Urothelium cell line (cell line): ENCODE measurements at places on chromosomes 7 and 10.

DNA sequence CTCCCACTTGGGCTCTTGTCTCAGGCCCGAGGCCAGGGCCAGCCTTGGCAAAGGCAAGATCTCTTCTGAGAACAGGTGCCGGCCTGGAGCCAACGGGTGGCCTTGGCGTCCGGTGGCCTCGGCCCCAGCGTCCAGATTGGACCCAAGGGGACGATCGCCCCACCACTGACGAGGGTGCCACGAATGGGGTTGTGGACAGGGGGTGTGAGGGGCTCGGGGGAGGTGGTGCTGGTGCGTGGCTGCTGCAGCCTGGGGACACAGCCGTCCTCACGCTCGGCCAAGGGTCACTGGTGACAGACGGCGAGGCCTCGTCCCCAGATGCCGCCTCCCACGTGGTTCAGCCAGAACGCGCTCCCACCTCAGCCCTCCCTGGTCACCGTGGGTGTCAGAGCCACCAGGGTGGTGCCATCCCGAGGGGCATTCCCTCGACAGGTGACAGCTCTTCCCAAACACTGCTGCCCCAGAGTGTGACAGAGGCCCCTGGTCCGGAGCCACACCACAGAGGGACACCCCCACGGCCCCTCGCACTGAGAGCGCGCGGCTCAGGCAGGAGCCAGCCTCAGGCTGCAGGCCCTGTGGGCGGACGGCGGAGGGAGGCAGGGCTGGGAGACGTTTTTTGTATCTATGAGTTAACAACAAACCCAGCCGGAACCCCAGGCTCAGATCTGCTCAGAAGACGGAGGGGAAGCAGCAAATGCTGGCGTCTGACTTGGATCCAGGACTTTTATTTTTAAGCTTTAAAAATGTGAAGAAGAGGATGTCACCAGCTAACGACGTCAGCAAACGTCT, 18.5 kb upstream of the CFAP46 start:
- no peak for DNase-seq

GRCh38 chr10:95181726-95182125, 12.3 kb upstream of the ACSM6 start:
- DNase-seq = no peak

DNA sequence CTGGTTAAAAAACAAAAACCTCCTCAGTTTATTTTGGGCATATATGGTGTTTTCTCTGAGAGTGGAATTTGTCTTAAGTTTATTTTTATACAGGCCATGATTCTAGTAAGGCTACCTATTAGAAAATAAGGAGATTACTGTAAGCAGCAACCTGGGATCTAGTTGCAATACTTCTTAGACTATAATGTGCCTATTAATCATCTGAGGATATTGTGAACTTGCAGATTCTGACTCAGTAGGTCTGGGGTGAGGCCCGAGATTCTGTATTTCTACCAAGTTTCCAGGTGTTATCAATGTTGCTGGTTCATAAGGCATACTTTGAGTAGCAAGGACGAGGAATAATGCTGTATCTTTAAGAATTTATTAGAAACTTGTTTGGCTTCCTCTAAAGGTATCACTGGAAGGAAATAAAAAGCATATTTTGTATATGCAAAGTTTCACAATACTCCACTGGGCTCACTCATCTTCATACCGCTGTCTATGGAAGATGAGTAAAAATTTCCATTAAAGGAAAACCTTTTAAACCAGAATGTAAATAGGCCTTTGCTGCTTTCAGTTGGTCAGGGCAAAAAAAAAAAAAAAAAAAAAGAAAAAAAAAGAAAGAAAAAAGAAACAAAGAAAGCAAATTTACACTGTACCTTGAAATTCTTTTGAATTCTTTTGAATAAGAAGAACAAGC, 105.8 kb downstream of the BMPER start:
- DNase-seq = no peak

DNA sequence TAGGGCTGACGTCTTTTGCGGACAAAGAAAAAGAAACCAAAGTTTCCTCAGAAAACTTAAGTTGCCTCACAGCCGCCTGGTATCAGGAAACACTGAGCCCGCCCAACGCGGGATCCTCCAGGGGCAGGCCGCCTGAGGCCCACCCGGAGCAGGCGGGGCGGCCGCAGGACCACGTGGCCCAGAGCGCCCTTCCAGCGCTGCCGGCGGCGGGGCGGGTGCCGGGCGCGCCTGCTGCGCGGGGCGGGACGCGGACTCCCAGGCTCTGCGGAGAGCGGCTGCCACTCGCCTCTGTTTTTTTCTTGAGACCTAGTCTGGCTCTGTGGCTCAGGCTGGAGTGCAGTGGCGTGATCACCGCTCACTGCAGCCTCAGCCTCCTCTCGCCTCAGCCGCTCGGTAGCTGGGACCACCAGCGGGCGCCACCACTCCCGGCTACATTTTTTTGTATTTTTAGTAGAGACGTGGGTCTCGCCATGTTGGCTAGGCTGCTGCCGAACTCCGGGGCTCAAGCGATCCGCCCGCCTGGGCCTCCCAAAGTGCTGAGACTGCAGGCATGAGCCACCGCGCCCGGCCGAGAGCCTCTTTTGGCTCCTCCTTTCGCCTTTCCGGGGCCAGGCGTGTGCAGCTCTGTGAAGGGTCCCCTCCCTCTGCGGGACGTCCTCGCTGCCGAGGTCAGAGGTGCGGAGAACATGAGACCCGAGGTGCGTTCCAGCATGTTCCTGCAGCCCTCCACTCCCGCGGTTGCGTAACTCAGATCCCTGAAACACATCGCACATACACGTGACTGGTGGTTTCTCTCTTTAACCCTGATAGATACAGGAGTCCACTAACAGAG, 11.6 kb upstream of the HNRNPF start:
- DNase-seq = peak; percentile 86

GRCh38 chr10:68301790-68302502, 29.9 kb upstream of the HNRNPH3 start:
- peak; percentile 59 for DNase-seq

DNA sequence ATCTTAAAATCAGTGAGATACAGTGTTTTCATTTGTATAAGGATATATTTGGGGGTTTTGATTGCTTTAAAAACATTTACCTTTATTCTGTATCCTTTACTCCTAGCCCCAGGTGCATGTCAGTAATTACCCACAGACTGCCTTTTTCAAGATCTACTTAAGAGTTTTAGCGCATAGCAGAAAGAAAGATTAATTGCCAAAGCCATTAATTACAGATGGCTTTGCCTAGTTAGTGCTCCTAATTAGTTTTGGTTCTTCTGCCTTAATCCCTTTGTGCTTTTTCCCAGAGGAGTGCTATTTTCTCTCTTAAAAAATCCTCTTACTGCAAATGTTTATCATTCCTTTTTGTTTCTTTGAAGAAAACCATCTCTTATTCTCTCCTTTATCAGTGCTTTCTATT, 122.8 kb downstream of the MAPK8 start:
- DNase-seq = no peak

DNA sequence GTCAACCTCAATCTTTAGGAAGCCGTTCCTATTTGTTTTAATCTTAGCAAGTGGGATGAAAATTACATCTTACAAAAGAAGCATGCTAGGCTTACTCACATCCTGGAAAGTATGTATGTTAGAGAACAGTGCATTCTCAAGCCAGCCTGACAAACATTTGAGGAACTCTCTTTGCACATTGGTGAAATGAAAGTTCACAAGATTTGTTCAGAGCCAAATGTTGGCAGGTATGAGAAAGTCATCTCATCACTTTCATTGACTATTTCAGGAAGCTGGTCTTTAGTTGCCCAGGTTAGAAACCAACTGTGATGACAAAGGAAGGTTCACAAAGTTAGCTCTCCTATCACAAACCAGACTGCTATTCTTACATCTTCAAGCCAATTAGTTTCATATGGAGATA, 57.1 kb downstream of the ABCB1 start:
- DNase-seq = no peak

DNA sequence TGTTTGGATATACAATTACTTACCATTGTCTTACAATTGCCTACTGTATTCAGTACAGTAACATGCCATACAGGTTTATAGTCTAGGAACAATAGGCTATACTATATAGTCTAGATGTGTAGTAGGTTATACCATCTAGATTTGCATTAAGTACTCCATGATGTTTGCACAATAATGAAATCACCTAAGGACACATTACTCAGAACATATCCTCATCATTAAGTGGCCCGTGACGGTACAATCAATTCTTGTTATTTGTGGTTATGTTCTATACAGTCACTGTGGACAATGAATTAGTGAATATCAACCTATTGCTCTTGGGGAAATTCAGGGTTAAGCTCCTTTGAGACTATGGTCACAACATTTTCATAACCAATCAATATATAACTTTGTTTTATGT, 75.6 kb downstream of the MICU1 start:
- DNase-seq = no peak

- DNase-seq = no peak
These were observed 46.0 kb downstream of the LCOR start for GRCh38 chr10:96878057-96878456.

GRCh38 chr10:114576132-114576487, 82.0 kb downstream of the ABLIM1 start:
- no peak for DNase-seq

DNA sequence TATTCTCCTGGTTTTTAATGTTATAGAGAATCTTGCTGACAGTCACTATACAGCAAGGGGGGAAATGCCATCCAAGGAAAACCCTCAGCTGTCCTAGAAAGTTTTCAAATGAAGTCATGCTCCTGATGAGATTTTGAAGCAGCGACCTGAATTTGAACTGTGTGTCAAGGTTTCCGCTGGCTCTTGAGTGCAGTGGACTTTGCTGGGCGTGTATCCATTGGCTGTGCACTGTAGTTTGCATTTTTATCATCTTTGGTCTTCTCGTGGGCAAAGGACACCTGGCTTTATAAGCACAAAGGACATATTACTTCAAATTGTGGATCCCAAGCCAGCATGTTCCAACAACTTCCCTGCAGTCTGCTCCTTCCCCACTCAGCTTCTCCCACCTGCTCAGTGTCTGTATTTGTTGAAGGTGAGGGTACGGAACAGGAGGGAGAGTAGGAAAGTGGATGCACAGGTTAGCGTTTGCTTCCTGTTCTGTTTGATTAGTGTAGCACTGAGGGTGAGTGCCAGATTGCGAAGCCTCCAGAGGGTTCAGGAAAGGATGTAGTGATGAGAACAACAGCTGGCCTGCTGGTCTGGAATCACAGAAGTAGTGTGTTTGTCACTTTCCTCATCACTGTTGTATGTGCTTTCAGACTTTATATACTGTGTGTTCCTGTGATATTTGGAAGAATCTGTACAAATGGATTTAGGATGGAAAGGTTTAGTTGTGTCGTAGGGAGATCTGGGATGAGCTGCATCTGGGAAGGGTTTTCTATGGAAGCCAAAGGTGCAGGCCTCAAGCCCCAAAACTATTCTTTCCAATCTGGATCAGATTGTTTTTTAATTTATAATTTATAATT, 204.8 kb downstream of the BMPER start:
- no peak for DNase-seq
